ENCODE measurements at places on chromosomes 6 and 20.
A peak's percentile ranks its signal among the peaks of the same experiment; 100 is the strongest.

DNA sequence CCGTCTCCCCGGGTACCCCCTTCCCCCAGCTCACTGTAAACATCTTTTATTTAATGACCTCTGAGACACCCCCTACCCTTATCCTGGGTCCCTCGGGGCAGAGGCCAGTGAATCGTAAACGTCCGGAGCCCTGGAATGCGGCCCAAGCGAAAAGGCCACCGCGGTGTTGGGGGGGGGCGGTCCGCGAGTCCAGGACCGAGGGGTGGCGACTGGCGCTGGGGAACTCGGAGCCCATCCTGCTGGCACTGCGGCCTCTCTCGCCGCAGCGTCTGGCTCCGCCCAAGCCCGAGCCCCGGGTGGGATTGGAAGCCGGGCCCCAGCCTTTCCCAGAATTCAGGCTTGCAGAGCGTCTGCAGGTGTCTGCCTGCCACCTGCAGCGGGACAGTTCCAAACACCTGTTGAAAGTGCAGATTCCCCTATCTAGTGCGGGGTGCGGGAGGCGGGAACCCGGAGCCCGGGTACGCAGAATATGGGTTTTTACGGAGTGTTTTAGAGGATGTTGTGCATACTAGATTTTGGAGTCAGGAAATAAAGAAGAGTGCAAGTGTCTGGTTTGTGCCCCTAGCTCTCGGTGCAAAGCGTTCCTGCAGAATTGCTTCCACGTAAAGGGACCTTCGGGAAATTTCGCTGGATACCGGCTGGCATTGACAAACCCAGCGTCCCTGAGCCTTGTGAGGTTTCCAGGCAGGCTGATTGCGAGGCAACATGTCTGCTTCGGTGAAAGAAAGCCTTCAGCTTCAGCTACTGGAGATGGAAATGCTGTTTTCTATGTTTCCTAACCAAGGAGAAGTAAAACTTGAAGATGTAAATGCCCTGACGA is 800 bp downstream of the RWDD2A start:
- peak; percentile 1 for DNase-seq

GRCh38 chr20:43762911-43763310 is 36.1 kb upstream of the GTSF1L start:
- DNase-seq, result no peak

- DNase-seq, result no peak
These were observed 206.8 kb downstream of the TINAG start for GRCh38 chr6:54515013-54515412.

DNA sequence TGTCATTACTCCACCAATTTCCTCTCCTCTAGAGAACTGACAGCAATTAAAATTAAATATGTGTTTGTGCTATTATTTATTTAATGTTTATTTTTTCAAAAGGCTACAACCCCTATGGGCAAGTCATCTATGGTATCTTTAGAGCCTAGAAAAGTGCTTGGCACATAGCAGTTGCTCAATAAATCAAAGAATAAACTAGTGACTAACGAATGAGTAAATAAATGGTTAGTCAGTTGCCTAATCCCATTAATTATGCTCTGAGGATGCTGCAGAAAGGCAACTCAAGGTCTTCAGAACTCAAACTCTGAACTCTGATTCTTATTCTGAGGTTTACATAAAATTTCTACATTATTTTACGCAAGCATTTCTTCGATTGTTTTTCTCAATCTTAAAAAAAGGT is 193.0 kb upstream of the TSHZ2 start:
- DNase-seq, result no peak

DNA sequence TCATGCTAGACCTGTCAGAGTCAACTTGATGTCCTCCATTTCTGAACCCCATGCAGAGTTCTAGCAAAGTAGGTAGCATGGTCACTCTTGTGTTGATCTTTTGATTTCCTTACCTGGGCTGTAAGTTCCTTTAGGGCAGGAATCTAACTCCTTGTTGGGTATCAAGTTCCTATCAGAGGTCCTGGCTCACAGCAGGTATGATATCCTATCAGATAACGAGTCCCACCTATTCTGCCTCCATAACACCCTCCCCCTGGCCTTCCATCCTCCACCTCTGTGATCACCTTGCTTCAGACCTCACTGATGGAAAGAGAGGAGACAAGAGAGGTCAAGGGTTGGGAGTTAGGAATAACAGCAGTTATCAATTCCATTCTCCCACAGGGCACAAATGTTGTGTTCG is 76.1 kb downstream of the CDC40 start:
- no peak for DNase-seq

GRCh38 chr6:98833307-98834059 is 891 bp upstream of the POU3F2 start:
- DNase-seq, result no peak

DNA sequence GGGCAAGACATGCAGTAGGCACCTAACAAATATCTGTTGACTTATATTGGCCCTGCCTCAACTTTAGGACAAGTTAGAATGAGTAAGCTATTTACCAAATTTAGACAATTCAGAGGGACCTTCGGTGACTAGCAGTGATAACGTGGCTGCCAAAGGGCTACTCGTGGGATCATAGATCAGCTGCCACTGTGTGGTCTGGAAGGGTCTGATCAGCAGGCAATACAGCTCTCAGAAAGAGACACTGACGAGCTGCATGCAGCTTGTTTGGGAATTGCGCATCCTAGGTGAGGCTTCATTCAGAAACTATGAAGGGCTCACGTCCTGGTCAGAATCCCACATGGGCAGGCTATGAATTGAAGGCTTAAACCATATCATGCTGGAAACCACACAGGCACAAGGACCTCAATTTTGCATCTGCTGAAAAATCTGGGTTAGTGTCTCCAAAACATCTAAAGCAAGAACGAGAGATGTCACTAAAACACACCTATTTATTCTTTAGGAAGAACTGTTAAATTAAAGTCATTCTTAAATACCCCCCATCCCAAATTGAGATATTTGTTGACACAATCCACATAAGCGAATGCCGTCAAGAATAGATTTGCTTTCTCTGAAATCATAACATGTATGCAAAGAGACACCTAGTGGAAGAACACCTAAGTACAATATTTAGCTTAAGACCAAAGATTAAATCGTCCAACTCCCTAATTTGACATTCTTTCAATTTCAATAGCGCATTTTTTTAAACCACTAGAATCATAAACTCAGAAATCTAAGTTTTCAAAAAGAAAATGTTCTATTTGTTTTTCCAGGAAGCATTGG is 79.6 kb downstream of the IPCEF1 start:
- DNase-seq, result no peak

DNA sequence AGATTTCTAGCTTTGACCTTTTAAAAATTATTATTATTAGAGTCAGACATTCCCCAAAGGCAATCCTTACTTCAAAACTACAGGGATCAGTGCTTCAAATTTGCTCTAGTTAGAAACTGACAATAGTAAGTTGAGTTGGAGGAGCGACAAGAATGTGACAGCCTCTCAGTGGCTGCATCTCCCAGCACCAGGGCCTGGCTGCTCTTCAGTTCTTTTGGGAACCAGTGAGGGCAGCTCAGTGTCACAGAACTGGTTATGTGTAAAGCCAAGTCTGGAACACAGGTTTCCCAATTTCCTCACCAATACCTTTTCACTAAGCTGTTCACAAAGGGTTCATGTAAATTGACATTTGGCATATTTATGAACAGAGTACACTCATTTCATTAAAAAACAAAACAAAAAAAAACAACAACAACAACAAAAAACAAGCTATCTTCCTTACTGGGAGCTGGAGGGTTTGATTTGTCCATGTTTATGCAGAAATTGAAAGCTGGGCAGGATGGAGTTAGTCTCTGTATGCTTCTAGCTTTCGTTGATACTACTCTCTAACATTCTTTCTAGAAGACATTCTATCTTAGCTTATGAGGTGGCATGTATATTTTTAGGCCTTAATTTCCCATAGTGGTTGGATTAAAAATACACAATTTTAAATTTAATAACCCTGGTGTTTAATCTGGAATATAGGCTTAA is 95.0 kb downstream of the SAMD5 start:
- no peak for DNase-seq

GRCh38 chr20:14732343-14732742 is 394.9 kb upstream of the FLRT3 start:
- DNase-seq, result no peak

DNA sequence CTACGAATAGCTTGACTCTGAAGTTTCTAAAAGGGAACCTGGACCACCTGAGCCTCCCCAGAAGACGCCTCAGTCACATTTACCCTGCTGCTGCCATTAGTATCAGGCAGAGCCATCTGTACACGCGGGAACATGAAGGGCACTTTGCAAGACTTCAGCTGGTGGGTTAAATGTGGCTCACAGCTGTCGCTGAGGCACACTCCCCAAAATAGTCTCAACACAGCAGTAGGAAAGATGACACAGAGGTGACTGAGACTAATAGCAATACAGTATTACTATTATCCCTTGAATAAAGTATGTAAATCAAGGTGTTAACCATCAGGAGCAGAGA is 29.0 kb downstream of the PSMB1 start:
- DNase-seq, result no peak

DNA sequence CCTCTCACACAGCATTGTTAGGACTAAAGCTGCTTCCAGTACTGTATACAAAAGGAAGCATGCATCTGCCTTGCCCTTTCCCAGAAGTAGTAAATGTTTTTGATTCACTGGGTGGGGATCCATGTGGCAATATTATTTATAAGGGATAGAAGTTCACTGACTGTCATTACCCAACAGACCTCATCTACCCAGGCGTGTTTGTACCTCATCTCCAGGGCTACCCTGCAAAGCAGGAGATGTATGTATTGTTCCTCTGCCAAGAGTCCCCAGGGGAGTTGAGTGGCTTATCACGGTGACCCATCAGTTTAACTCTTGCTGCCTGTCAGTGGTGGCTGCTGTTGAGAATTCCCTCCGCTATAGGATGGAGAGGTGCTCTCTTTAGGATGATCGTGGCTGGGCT is 42.5 kb downstream of the SLC24A3 start:
- DNase-seq, result no peak
